DMS79 (cell line): ENCODE measurements at places on chromosomes 6 and 20.

- DNase-seq, result no peak
These were observed 38.8 kb downstream of the SLC22A3 start for GRCh38 chr6:160386869-160387530.

DNA sequence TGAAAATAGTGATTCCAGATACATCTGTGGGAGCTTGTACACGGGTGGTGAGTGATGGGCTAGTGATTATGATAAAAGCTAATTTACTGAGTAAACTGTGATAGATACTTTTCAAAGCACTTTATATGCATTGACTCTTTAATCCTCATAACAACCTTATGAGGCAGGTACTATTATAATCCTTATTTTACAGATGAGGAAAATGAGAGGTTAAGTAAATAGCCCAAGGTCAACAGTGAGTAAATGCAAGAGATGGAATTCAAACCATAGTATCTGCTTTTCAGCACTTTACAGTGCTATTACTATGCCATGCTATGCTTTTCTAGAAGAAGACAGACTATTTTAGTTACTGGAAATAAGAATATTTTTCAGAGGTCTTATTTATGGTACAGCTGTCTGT, 320.9 kb upstream of the CITED2 start:
- no peak for DNase-seq

DNA sequence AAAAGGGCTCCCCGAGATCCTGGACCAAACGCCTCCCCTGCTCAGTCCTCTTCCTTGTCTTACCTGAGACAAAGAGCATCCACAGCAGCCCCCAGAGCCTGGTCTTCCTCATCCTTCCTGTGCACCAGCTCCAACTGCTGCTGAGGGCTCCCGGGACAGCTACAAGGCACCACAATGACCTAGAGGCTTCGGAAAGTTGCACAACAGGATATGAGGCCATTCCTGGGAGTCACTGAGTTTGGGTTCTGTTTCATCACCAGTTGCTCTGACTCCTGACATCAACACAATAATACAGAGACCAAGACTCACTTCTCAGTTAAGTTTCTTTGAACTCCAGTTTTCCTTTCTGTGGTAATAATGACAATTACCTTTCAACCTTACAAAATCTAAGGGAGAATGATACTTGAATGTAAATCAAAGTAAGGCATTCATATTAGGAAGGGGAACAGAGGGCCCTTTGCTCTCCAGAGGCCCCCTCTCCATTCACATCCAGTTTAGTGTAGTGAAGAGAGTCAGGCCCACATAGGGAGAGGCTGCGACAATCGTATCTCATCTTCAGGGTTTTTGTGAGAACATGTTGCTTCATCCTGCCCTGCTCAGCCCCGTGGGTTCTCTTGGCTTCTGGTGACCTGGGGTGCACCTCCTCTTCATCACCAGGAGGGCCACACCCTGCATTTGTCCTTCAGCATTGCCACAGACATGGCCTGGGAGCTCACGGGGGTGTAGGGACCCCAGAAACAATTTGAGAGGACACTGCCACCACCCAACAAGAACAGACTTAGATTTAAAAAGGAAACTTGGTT, at the start of gene TREM1:
TREM1 (minus strand) TSS at position 139 of the 803 bp plus-strand sequence; CDS start at position 112, 27 bp downstream.
- DNase-seq, result no peak

- DNase-seq, result no peak
These were observed 112.2 kb upstream of the PREP start for GRCh38 chr6:105515054-105515453.

DNA sequence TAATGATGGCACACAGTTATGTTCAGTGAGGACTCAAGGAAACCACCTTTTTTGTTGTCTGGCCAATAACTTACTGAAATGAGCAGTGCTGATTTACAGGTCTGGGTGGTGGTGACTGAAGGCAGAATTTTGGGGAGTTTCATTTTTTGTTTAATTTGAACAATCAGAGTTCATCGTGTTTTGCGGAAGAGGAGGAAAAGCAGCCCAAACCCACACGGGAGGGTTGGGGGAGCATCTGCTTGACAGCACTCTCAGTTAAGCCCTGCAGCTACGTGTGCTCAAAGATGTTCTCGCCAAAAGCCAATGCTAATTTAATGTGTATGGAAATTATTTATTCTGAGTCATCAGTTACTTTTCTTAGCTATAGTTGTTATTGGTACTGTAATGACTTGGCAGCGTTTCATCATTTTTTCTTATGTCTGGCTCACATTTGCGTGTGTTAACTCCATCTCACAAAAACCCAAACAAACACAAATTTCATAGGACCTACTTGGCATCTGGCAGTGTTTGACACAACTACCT, 89.2 kb downstream of the UST start:
- no peak for DNase-seq

- no peak for DNase-seq
These were observed 21.3 kb upstream of the TBX18 start for GRCh38 chr6:84785671-84786070.

- DNase-seq, result no peak
These were observed 316.9 kb upstream of the PRDM1 start for GRCh38 chr6:105769197-105769596.

DNA sequence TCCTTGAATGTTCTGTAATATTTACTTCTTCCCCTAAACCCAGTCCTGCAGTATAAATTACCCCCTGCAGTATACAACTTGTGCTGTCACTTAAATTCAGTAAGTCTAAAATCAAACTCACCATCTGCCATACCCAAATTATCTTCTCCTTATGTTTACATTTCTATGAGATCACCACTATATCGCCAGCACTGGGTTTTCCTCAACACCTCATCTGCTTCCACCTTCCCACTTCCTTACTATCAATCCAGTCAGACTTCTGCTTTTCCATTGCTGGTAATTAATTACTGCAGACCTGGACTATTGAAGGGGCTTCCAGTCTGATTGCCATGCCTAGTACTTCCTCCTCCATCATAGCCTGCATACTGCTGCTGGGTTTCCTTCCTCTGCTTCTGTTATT, 15.2 kb downstream of the EFHC1 start:
- DNase-seq, result no peak

- no peak for DNase-seq
These were observed 40.2 kb upstream of the MRGBP start for GRCh38 chr20:62755817-62756724.

- DNase-seq, result no peak
These were observed 3.4 kb upstream of the SULF2 start for GRCh38 chr20:47788741-47789080.

DNA sequence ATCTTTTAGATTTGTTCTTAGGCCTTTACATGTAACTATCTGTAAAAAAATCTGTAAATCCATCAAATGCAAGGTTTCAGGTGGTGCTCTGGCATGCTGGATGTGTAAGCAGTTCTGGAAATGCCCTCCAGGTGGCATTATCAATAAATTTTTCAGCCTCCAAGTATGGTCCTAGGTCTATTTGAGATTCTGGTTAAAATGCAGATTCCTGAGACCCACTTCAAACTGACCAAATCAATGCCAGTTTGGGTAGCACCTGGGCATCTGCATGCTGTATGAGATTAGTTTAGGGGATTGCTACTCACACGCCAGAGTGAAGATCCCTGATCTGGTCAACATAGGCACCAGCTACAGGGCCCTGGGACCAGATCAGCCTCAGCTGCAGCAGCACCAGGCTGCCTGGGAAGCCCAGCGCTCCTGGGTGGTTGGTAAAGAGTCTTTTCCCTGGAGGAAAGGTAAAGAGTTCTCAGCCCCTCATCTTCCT, 507.3 kb upstream of the CITED2 start:
- DNase-seq, result no peak

DNA sequence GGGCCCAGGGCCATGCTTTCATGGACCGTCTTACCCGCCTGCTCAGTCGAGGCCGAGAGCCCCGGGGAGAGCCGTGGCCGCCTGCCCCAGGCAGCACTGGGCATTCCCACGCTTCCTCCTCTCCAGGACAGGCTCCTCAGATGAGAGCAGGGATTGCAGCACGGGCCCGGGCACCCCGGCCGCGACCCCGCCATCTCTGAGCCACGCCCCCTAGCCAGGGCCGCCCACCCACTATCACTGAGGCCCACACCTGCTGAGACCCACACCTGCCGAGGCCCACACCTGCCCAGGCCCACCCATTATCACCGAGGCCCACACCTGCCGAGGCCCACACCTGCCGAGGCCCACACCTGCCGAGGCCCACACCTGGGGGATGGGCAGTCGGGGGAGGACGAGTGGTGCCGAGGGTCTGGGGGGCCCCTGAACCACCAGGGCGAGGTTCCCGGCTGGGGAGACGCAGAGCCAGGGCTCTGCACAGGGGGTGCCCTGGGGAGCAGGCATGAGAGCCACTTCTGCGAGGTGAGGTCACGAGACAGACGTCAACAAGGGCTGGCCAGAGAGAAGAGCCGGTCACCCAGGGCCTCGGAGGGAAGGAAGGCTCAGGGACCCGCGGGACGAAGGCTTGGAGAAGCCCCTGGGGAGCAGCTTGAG, 235.6 kb downstream of the ERMARD start:
- no peak for DNase-seq
